Adrenal gland (tissue), 19 donors: ENCODE measurements at places on chromosomes 7 and 10. TPM values are rescaled to one million over a fixed set of nuclear protein-coding genes. Genes with fewer than 3 reads are reported as not detected.

GRCh38 chr7:91291902-91292301, 27.7 kb downstream of the FZD1 start:
- no peak for DNase-seq

DNA sequence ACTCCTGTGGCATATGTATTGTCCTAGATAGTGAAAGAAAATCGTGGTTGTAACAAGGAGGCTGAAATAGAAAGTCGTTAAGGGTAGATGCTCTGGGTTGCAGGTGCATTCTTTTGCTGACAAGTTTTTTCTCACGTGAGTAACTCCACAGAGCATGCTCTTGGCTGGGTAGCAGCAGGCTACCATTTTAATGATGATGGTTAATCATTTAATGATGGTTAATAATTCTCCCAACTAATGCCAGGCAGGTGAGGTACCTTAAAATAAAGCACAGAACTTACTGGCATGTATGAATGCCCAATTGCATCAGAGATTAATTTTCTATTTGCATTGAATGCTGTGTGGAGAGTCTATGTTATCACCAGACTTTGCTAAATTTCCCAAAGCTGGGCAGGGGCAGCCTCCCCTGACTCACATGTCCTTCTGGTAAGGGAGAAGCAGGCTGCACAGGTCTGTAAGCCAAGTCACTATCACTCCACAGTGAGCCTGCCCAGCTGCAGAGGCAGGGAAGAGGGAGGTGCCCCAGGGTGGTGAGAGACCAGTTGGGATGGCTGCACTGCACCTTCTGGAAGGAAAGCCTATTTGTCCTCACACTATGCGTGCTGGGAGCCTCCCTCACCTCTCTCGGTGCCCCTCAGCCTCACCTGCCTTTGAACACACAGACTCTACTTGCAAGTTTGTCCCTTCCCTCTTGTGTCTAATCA, 287.0 kb upstream of the IGFBP3 start:
- DNase-seq: no peak

DNA sequence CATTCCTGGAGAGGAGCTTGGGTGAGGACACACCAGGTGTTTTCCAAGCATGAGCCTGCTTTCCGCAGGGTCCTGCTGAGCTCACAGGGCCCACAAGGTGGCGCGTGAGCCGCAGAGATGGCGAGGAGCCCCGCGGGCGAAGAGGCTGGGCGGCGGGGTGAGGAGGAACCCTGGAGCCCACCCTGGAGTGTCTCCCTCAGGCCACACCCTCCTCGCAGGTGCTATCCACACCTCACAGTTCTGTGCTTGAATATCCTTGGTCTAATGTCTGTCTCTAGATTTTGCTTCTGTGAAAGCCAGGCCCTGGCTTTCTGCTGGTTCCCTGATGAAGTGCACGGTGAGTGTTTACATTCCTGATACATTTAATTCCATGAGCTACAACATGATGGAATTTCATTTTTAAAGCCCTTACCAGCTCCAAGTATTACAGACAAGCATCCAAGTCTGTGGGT, 433.6 kb downstream of the ACTR3B start:
- DNase-seq: peak; percentile 56

The SPACDR gene
- total RNA-seq: not detected
